ENCODE measurements at places on chromosomes 2 and 18.

- DNase-seq = no peak
Observed at GRCh38 chr2:34907812-34908211, 1308.7 kb upstream of the FAM98A start.

- DNase-seq = no peak
Observed at GRCh38 chr18:8218197-8218596, 391.0 kb upstream of the RAB12 start.

DNA sequence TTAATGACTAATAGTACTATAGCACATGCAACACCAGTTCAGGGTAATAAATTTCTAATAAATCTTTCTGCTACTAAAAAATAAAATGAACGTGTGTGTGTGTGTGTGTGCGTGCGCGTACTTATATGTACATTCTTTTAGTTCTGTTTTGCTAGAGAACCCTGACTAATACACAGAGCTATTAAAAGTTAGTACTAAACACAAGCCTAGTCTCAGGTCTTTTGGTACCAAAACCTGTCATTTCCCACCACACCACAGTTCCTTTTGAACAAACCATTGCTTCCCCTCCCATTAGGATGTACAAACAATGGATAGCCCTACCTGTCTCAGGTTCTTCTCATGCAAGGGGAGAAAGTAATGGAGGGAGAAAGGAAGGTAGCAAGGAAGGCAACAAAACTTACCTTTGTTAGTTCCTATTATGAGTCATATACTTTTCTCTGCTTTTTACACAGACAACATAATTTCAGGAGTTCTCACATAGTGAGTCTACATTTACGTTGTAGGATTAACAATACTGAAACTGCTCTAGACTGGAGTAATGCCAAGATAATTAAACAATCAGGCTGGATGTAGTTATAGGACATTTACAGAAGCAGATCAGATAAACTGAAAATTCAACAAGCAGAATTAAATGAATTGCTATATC lies 427.2 kb downstream of the KCNJ3 start:
- no peak for DNase-seq

DNA sequence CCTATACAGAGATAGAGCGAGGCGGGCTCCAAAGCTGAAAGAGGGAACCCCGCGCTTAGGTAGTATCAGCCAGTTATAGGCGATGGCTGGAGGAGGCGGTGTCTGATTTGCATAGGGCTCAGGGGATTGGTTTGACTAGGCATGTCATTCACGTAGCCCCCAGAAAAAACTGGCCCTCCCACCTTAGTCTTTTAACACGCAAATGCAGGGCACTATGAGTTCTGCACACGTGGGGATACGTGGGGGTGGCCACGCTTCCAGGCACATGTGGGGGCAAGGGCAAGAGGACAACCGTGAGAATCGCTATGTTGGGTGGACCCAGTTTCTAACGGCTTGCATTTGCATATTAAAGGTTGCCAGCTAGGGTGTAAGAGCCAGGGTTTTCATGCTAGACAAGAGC lies 56.7 kb upstream of the MSTN start:
- DNase-seq = peak; percentile 53

GRCh38 chr18:80171054-80171872 lies 62.2 kb downstream of the ADNP2 start:
- peak; percentile 51 for DNase-seq

DNA sequence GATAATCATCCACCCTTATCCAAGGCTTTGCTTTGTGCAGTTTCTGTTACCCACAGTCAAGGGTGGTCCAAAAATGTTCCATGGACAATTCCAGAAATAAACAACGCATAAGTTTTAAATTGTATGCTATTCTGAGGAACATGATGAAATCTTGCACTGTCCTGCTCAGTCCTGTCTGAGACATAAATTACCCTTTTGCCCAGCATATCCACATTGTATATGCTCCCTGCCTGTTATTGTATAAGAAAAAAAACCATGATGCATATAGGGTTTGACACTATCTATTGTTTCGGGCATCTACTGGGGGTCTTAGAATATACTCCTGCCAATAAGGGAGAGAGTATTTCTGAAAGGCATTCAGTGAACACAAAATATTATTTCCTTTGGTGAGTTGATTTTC lies 24.0 kb downstream of the LRRTM1 start:
- DNase-seq = no peak

GRCh38 chr18:3111523-3112240 lies 98.7 kb upstream of the LPIN2 start:
- no peak for DNase-seq

DNA sequence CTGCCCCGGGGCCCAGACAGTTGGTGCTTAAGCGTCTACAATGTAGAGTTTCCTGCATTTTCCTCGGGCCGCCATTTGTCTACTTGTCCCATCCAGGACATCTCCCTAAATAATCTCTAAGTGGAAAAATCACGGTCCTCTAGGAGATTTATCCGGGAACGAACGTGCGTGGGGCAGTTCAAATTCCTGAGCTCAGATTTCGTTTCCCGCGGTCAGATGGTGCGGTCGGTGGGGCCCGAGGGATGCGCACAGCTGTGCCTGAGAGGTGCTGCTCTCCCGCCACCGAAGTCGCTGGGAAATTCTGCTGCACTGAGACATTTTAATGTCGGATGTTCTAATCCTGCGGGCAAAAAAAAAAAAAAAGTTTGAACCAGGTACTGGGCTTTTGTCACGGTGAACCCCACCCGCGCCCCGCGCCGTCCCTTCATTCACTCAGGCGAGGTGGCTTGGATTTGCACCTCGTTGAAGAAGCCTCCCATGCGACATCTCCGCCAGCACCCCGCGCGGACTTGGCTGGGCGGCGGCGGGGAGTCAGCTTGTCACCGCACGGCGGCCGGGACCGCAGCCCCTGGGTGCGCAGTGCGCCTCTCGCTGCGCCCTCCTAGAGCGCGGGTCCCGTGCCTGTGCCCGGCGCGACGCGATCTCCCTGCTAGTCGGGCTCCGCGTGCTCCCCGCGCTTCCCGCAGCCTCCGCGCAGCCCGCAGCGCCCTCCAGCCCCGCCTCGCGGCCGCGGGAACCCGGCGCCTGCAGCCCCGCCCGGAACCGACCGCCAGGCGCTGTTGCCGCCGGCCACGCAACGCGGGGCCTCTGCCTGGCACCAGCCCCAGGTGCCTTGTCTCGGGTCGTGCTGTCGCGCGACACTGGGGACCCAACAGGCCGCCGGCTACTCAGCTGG lies 191.9 kb upstream of the TCF4 start:
- DNase-seq = no peak

DNA sequence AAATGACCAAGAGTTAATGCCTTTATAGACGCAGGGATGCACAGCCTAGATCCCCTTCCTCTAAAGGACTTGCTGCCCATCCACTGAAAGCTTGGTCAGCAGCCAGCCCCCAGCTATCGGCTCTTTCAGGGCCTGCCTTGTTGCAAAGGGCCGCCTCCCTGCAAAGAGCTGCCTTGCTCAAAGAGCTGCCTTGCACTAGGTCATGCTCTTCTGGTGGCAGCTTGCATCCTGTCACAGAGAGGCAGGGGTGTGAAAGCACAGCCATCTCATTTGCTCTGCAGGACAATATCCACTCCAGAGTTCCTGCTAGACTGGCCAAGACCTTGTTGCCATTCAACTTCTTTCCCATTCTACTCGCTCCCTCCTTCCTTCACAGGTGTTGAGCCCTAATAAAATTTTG lies 137.1 kb downstream of the MCFD2 start:
- DNase-seq = no peak

- no peak for DNase-seq
Observed at GRCh38 chr2:69088466-69088865, 75.5 kb downstream of the ANTXR1 start.

GRCh38 chr2:189498205-189498604 lies 56.9 kb downstream of the WDR75 start:
- DNase-seq = no peak

- DNase-seq = no peak
Observed at GRCh38 chr18:13401404-13401803, 182.8 kb downstream of the LDLRAD4 start.

DNA sequence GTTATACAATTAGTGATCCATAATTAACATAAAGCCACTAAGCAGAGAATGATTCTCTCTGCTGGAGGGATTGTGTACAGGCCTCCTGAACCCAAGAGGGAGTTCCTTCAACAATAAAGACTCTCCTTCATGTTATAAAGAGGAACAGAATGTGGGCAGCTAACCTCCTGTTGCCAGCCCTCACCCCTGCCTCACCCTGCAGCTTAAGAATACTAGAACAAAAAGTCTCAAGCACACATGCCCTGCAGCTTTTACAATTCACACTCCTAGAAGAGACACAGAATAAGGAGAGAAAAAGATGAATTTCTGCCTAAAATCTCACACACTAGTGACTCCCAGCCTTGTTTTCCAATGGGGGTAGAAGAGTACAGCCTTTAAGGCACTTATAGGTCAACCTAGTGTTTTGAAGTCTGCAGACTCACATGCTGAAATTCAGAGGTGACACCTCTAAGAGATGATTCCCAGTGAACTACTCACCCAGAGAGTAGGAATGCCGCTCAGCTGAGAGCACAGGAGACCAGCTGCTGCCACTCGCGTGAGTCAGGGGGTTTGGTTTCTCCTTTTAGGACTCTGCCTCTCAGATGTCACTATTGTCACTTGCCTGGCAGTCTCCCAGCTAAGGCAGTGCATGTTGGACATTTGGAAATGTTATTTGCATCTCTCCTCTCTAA lies 32.5 kb upstream of the IL1RL1 start:
- DNase-seq = no peak

DNA sequence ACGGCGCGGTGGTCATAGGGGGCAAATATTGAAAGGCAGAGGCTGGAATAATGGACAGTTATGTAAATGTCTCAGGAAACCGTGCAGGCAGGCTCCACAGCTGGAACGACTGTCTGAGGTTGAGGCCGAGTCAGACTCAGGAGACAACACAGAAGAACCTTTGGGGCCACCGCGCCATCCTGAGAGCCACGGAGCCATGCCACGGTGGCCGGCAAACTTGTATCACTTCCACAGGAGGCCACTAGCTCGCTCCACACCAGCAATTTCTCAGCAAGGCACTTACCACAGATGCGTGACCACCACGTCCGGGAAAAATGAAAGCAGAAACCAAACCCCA lies 156.7 kb upstream of the SALL3 start:
- DNase-seq = no peak

DNA sequence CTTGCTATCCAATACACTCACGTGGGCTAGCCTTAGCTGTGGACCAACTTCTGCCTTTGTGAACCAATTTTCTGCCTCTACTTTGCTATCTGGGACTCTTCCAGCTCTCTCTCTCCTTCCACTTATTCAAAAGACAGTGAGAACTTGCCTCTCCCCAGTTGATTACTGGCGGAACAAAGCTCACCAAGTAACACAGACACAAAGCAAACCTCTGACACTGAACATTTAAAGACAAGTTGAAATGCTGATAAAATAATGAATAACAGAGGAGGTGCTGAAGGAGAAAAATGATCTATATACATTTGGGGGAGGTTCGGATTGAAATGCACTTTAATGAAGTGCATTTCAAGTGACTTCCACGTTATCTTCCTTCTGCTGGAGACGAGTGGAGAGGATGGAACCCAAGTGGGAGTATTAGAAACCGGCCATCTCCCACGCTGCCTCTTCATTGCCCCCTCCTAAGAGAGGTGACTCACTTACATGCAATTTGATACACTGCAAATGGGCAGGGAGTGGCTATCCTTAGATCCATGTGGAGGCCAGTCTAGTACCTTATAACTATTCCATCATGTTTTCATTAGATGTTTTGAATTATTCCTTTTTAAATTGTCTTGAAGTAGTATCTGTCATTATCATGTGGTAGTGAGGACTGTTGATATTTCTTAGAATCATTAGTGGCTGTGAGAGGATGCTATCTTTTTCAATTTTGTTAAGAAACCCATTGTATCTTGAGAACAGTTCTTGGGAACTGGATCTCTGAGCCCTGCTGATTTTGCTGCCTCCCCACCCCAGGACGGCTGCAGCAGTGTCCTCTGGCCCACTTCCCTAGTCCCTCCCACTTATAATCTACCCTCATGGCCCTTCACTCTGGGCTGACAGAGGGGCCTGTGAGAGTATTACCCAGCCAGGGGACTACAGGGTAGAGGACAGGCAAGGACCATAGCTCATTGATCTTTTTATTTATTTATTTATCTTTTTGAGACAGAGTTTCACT lies 6.0 kb upstream of the GLI2 start:
- no peak for DNase-seq

DNA sequence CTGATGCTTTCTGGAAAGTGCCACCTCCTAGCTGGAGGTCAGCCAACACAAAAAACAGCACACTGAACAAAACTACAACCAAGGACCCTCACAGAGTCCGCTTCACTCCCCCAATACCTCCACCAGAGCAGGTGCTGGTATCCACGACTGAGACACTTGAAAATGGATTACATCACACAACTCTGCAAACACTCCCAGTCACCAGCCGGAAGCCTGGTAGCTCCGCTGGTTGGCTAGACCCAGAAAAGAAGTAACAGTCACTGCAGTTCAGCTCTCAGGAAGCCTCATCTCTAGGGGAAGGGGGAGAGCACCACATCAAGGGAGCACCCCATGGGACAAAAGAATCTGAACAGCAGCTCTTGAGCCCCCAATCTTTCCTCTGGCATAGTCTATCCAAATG lies 175.4 kb downstream of the LCLAT1 start:
- no peak for DNase-seq

DNA sequence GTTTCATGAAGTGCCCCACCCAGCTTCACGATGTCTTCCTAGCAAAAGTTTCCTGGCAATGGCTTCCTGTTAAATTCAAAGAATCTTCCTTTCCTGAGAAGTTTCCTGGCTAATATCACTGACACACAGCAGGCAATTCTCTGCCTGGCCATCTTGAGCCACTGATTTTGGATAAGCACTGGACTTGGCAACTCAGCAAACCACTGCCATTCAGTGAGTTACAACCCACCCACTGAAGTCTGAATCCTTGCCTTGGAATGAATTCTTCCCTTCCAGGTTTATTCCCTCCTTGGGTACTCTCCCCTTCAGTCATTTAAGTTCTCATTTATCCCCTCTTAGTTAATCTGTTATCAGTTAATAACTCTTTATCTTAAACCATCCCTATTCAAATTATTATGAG lies 426.0 kb downstream of the MBD2 start:
- no peak for DNase-seq

GRCh38 chr2:15890936-15891905 lies 49.1 kb upstream of the MYCN start:
- no peak for DNase-seq

DNA sequence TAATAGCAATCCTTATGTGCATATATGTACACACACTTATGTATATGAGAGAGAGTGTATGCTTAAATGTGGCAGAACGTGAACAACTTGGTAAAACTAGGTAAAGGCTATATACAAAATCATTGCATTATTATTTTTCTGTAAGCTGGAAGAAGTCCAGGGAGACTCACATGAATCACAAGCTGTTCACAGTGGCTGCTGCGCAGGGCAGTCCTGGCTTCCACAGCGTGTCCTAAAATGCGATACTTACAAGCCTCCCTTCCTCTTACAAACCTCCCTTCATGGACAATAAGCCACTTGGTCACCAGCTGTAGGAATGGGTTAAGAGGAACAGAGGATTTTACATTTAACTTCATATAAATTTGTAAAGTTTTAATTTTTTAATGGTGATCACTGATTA lies 114.9 kb upstream of the AGAP1 start:
- no peak for DNase-seq

- DNase-seq = no peak
Observed at GRCh38 chr18:23908827-23909226, 105.7 kb upstream of the TTC39C start.

Measured in stimulated activated effector memory CD8-positive, alpha-beta T cell treated with anti-CD3 and anti-CD28 coated beads, Interleukin-12 subunit alpha, Interleukin-12 subunit beta, amount 100 ng/mL, for 72 hours (primary cell).